ENCODE measurements at places on chromosomes 13 and 19.

GRCh38 chr19:27647423-27647822, 1565.5 kb downstream of the UQCRFS1 start:
- no peak for DNase-seq

- no peak for DNase-seq
These were observed 61.0 kb upstream of the SOX1 start for GRCh38 chr13:112005925-112006324.

DNA sequence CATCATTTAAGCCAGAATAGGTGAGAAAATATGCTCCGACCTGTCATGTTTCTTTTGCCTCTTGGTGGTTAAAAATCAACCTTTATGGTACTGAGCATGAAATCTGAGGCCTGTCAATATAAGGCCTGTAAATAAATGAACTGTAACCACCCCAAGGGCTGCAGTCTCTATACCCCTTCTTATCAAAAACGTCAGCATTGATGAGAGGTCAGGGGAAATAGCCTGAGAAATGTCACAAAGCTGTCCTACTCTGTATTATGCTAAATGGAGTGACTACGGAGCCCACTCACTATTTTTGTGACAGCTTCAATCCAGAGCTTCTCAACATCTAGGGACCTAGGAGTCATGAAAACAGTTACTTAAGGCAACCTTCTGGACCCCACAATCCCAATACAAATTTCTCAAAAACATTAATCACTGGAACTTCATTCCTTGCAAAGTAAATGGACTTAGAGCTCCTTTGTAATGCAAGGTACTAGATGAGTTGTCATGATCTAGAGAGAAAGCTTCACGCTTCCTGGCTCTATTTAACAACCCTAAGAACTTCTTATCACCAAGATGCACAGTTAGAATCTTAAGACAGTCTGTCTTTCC, 2.7 kb upstream of the RAP2A start:
- DNase-seq: no peak

GRCh38 chr13:28607187-28607955, 51.6 kb upstream of the POMP start:
- no peak for DNase-seq

- no peak for DNase-seq
These were observed 236.5 kb downstream of the DCLK1 start for GRCh38 chr13:35894636-35895035.

DNA sequence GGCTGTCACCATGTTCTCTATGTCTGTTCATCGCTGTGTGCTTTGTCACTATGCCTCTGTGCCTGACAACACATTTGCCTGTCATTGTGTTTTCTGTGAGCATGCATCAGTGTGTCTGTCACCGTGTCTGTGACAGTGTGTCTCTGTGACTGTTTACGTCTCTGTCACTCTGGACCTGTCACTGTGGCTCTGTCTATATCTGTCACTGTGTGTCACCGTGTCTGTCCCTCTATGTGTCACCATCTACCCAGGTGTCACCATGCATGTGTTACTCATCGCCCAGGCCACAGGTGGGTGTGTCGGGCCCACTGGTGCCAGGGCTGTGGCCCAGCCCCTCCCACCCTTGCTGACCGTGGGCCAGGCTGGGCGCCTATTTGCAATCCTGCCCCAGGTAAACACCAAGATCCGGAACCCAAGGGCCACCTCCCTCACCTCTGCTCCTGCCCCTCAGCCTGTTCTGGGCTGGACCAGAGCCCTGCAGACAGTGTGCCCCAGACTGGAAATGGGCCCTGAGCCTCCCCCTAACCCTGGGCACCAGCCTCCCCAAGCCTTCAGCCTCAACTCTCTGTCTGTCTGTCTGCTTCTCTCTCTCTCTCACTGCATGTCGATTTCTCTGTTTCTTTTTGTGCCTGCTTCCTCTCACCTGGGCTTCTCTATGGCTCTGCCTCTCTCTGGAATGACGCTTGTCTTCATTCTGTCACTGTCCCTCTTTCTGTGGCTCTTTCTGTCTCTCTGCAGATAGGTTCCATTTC, 7.7 kb downstream of the IRF2BP1 start:
- no peak for DNase-seq

DNA sequence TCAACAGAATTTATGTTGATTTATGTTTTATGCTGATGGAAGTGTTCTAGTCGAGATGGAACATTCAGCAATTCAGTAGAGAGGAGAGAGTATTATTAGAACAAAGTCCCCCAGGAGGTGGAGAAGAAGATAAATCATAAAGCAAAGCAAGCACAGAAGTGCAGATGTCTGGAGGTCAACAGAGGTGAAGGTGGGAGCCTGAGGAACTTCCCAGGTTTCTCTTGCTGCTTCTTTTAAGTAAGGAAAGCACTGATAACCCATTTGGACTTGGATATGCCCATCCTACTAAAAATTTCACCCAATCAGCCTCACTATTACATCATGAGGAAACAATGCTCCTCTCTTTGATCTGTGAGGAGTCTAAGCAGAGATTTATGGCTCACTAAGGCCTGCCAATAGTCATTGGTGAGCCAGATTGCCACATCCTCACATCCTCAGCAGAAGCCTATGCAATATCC, 98.8 kb downstream of the EPSTI1 start:
- no peak for DNase-seq

DNA sequence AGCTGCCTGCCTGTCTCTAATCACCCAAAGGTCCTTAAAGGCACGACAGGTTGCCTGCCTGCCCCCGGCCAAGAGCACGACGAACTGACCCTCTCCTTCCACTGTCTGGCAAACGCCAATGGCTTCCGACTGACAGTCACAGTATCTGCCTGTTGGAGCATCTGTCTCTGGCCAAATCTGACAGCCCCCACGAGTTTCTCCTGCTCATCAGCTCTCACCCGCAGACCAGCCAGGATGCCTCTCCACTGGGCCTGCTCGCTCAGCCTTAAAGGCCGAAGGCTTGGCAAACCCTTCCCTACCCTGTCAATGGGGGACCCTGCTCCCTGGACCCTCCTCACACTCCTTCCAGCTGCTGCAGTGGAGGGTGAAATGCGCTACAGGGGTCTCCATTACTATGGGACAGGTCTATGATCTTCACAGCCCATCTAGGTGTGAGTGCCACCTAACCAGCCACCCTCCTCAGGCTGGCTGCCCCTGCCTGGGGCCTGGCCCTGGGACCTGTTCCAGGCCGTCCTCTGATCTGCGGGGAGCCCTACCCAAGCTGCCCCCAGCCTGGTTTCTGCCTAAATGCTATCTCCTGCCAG, 932 bp downstream of the FAM83E start:
- peak; percentile 50 for DNase-seq

DNA sequence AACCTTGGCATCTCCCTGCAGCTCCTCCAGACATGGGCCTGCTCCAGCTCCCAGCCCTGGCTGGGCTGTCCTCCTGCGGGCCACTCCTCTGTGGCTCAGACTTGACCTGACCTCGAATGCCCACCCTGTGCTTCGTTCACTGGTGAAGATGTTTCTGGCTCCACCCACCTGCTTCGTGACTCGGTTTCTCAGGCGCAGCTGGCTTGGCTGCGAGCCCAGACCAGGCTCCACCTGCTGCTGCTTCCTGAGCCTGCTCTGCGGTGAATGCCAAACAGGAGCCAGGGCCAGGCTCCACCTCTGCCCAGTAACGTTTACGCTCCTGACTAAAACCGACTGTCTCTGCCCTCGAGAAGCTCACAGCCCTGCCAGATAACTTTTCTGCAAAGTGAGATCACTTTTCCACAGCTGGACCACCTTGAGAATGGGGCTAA, 8.9 kb upstream of the RSPH6A start:
- DNase-seq: no peak

- no peak for DNase-seq
These were observed 777.2 kb downstream of the UQCRFS1 start for GRCh38 chr19:28435551-28436271.

GRCh38 chr19:55097864-55098715, 19.3 kb downstream of the PPP1R12C start:
- no peak for DNase-seq

- DNase-seq: no peak
These were observed 1589.1 kb upstream of the SPRY2 start for GRCh38 chr13:81929988-81930387.

GRCh38 chr13:23671897-23672296, 101.7 kb downstream of the TNFRSF19 start:
- no peak for DNase-seq

GRCh38 chr19:15353908-15354307, 21.6 kb upstream of the BRD4 start:
- DNase-seq: no peak

GRCh38 chr13:111475488-111475887, 155.0 kb downstream of the TEX29 start:
- no peak for DNase-seq

DNA sequence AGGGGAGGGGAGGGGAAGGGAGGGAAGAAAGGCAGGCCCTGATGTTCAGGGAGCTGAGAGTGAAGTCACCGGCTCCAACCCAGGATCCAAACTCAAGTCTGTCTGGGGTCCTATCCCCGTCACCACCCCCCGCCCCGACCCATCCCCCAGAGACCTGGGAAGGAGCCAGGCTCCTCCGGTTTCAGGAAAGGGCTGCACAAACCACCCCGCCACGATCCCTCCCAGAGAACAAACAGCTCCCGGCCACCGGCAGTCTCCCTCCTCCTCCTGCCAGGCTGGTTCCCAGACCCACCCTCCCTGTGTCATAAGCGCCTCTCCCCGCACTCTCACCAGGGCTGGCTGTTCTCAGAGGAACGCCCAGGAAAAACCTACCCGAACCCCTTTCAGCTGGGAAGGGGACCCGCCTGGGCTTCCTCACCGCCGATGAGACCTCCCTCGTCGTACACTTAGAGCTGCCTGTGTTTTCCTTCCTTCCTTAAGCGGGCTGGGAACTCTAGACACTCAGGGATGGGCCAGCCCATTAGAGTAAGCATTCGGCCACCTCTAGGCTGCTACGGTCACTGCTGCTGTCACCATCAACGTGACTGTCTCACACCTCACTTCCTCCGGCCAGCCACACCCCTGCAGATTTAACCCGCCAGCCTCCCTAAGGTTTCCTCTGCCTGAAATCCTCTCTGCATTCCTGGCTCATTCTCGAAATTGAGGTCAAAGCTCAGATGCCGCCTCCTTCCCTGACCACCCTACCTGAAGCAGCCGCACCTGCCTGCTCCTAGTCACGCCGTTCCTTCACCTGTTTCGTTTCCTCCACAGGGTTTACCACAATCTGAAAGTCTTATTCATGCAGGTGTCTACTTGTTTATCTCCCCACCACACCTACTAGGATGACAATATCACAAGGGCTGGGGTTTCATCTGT, 6.3 kb upstream of the RDH13 start:
- DNase-seq: no peak

GRCh38 chr19:34904664-34905527, 21.8 kb upstream of the ZNF30 start:
- peak; percentile 54 for DNase-seq
